ENCODE measurements at places on chromosomes 3 and 15.

GRCh38 chr3:30852833-30853232, 41.6 kb downstream of the GADL1 start:
- no peak for DNase-seq

- no peak for DNase-seq
These were observed 330.7 kb upstream of the LRRC3B start for GRCh38 chr3:26291840-26292239.

DNA sequence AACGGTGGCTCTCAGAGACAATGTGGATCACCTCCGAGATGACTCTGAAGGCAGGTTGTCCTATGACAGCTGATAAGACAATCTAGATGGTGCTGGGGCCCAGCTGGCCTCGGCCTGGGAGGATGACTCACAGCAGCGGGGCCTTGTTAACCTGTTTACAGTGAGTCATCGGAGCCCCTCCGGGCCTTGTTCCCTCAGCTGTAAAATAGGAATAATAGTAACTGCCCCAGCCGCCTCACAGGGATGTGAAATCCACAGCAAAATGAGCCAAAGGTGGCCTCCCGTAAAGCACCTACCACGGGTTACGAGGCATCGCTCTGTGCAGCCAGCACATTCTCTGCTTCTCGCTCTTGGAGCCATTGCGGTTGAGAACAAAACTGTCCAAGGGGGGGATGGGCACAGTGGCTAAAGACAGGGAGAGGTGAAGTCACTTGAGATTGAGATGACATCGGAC, 88.6 kb upstream of the RASGRF1 start:
- DNase-seq: no peak

- no peak for DNase-seq
These were observed 666.6 kb upstream of the UBE2E2 start for GRCh38 chr3:22536541-22536940.

DNA sequence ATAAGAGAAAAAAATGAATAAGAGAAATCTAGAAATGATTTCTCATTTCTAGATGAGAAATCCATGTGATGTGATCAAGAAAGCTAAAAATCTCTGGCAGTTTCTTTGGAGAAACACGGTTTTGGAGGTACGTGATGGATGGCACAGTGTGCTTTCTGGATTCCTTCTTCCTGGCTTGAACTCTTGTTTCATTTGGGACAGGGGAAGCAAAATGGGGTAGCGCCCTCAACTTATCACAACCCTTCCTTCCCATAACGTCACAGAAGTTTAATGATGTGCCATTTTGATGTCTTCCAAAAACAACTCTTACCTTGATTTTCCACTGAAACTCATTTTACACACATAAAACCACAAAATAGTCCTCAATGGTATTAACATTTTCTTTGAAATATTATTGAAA, 1037.3 kb downstream of the ROBO2 start:
- no peak for DNase-seq

- DNase-seq: peak; percentile 67
These were observed 6.2 kb downstream of the CORO2B start for GRCh38 chr15:68584756-68585573.

DNA sequence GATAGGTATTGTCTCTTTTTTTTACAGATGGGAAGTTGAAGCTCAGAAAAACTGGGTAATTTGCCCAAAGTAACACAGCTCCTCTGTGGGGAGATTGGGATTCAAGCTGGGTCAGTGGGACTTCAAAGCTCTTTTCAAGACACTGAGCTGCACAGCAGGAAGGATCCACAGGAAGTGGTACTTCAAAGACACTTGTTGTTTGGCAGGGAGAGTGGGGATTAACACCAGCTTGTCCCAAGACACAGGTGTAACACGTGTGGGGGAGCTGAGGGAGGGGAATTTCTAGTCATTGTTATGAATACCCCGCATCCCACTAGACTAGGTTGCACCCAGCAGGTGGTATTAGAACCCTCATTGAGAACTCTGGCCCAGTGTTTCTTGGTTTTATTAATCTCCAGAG, 116.0 kb downstream of the FOXB1 start:
- DNase-seq: no peak

DNA sequence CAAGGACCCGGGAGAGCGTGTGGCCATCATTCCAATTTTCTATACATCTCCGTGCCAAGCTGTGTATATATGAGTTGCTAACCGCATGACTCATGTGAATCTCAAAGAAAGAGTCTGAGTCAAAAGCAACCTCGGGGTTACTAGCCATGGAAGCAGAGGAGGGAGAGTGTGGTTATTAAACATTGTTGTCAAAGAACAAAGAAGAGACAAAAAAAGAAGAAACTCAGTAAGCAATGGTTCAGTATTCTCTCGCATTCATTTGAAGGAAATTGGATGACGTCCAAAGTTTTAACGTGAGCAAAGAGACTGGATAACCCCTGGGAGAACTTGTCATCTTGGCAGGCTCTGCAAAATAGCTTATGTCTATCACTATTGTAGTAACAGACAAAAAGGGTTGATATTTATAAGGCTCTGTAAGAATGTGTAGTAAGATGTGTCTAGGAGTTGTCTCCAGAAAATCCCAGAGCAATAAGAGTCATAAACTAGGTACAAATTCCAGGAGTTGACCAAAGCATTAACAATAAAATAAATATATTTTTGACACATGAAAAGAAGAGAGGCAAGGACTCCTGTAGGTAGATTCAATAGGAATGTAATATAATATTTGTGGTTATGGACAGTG, 52.8 kb upstream of the GRM7 start:
- no peak for DNase-seq

DNA sequence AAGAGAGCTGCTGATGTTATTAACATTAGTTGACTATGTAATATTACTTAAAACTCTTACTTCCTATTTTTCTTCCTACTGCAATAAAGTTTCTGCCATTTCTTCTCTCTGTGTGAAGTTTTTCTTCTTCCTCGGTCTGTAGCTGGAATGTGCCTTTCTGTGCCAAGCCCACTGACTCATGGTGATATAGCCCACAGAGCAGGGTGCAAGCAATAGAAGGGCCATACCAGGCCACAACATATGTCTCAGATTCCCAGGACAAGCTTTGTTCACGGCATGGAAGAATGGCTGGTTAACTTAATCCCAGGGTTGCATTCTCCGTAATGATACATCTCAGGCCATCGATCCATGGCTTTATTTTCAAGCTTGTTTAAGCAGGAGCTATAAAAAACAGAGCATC, 815.3 kb downstream of the TUSC7 start:
- DNase-seq: no peak

GRCh38 chr3:45944830-45945620, 1.8 kb downstream of the CXCR6 start:
- DNase-seq: no peak

GRCh38 chr3:18725668-18726407, 300.7 kb upstream of the SATB1 start:
- DNase-seq: no peak

GRCh38 chr15:44541282-44541958, 4.5 kb downstream of the EIF3J start:
- DNase-seq: no peak

DNA sequence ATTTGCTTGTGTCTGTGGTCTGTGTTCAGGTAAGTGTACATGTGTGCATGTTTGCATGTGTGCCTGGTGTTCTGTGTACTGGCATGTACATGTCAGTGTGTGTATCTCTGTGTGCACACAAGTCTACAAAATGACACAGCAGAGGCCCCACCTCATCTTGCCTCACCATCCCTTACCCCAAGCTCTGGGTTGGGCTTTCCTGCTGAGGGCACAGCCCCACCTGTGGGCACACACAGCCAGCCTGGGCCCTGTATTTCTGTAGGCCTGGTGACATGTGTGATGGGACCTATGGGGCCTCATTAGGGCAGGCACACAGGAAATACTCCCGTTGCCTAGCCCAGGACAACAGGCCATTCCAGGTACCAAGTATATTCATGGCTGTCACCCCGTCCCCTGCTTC, 13.5 kb downstream of the VIPR1 start:
- DNase-seq: no peak

DNA sequence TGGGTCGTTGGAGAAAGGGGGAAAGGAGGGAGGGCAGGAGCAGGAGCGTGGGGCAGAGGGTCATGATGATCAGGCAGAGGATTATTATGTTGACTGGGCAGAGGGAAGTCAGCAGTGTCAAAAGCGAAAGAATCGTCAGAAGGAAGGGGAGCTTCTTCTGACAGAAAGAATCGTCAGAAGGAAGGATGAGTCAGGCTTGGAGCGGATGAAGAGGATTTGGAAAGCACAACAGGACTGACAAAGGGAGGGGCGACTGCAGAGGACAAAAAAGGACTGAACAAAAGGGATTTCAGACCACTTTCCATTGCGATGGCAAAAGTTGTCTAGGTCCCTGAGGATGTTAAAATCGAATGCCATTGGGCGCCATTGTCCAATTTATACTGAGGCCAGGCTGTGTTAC, 1053.5 kb downstream of the SI start:
- no peak for DNase-seq

DNA sequence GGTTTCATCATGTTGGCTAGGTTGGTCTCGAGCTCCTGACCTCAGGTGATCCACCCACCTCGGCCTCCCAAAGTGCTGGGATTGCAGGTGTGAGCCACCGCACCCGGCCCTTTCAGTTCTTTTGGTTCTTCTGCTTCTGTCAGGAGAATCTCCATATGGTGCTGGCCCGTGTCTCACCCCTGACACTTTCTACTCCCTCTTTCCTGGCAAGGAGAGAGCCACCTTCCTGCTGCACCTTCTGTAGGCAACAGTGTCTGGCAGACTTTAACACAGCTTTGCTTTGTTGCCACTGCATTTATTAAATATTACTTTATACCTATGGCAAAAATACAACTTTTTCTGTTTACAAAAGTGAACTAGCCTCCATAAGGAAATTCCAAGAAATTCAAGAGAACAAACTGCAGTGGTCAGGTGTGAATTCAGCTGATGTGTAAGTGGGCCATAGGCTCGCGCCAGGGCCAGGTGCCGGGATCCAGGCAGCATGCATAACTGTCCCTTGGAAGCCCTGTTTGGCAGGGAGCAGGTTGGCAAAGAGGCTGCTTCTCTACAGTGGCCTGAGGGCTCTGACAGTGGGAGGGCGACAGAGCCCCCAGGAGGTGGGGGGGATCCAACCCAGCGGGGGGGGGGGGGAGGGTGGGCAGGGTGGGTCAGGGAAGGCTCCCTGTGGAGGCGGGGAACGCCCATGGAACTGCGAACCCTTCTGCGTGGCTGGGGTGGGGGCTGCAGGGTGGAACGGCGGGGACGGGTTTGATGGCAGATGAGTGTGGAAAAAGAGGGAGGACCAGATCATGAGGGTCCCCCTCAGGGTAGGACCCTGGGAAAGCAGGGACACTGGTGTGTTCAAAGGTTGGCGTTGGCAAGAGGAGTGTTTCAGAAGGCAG, 21.1 kb downstream of the CTSH start:
- no peak for DNase-seq

DNA sequence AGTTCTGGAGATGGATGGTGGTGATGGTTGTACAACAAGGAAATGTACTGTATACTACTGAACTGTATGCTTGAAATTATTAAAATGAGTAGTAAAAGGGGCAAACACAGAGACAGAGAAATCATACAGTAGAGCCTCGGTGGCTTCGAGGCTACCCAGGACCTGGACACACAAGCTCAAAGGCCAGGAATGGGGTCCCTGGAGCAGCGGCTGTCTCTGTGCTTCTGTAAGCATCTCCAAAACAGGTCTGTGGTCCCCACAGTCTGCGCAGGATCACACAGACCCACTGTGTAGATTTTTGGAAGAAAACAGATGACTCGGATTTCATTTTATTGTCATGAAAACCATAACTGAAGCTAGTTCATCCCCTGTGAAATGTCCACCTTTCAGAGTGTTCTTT, 39.7 kb downstream of the PGPEP1L start:
- DNase-seq: no peak

DNA sequence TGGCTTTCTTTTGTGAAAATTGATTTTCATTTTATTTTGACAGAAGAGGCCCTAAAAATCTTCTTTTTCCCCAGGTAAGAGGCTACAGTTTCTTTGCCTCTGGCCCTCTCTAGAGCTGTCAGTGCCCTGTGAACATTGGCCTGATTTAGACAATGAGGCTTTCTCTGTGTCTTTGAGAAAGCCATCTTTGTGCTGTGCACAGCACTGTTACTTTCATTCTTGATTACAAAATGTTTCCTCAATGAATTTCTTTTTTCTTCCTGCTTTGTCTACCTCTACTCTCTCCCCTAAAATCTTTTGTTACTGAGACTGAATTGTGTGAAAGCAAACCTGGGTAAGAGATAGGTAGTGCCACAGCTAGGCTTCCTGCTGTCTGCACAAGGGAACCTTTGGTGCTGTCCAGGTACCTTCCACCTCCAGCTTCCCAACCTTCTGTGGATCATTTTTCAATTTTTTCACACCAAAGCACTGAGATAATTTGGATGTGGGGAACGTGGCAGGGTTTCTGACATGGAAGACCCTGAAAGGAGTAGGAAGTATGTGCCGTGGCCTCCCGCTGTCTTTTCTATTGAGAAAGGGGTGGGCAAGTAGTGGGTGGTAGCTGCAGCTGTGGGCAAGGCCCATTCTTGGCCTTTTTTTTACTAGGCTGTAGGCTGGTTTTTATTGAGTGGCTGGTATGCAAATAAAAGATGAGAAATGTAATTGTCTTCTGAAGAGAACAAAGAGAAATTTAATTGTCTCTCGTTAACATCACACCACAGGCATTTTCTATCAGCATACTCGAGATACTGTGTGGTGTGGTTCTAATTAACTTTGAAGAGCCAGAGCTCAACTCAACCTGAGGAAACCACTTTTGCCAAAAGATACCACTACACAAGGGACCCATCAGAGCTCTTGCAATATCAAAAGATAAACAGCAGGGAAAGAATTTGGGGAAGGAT, 21.0 kb downstream of the RAB8B start:
- DNase-seq: no peak

DNA sequence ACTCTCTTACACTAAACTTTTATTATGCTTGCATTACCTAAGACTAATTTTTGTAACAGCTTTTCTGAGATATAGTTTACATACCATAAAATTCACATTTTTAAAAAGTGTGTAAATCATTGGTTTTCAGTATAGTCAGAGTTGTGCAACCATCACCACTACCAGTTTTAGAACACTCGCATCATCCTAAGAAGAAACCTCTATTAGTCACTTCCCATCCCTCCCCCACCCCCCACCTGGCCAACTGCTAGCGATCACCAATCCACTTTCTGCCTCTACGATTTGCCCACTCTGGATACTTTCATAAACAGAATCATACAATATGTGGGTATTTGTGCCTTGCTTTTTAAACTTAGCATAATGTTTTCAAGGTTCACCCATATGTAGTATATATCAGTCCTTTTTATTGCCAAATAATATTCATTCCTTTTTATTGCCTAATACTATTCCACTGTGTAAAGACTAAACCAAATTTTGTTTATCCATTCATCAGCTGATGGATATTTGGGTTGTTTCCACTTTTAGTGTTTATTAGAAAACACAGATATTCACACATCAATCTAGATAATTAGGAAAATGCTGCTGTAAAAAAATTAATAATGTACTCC, 23.0 kb downstream of the UBP1 start:
- no peak for DNase-seq
